Aorta (tissue), 5 donors: ENCODE measurements at places on chromosomes 16 and 17. TPM values are rescaled to one million over a fixed set of nuclear protein-coding genes. Genes with fewer than 3 reads are reported as not detected.

DNA sequence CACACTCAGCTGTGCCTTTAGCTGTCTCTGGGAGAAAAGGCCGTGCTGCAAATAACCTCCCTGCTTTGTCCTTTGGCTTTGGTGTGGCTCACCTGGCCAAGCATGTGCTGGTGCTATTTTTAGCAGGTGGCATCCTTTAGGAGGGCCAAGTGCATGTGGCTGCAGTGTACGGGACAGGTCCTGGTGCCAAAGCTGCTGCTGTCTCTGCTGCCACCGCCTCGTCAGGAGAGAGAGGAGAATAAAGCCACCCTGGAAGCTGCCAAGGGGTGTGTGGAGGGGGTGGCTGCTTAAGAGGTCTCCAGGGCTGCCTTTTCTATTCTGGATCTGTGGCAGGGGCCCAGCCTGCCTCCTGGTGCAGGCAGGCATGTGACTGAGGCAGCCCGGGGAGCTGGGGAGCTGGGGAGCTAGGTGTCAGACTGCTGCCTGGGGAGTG, 6.2 kb downstream of the AKAP1 start:
- peak; percentile 74 for DNase-seq

The CD300A gene
- 9.1 TPM for polyA plus RNA-seq

The KLHL10 gene
- 0.97 TPM for polyA plus RNA-seq

DNA sequence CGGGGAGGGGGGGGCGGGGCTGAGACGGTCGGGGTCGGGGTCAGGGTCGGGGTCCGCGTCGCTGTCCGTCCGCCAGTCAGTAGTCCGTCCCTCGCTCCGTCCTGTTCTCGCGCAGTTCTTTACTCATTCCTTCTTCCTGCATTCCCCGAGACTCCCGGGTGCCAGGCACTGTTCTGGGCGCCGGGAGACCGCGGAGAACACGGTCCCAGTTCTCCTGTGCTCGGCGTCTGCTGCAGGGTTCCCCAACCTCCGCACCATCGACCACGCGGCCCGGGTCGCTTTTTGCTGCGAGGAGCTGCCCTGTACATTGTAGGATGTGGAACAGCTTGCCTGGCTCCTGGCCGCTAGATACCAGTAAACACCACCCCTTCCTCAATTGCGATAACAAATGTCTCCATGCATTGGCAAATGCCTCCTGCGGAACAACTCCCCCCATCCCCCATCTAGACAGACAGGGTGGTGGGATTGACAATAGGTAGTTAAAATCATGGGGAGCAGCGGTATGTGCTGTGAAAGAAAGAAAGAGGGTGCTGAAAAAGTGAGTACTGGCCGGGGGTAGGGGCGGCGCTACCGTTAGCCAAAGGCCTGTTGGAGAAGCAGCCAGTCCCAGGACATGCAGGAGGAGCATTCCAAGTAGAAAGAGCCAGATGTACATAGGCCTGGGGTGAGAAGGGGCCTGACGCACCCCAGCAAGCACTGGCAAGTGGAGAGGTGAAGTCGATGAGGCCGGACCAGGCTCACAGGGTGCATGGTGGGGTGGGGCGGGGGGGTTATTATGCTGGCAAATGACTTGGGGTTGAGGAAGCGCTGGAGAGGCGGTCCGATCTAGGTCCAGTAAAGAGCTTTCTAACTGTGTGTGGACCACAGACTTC, 631 bp downstream of the TRAF7 start:
- DNase-seq = peak; percentile 78

The USP32 gene
- polyA plus RNA-seq = 9.1 TPM

DNA sequence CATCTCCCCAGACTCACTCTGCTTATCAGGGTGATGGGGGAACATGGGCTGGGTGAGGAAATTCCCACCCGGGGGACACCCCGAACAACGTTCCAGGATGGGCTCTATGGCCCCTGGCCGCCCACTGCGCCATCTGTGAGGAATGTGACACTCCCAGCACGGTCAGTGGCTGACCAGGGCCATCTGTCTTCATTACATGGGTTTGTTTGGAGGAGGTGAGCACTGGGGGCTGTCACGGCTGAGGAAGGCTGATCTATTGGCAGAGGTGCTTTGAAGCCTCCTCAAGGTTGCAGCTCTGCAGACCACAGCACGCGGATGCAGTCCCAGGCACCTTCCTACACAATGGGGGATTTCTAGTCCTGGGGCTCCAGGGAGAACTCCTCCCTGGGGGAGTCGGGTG, 214.1 kb upstream of the FOXF1 start:
- no peak for DNase-seq

- DNase-seq = no peak
Observed at GRCh38 chr16:81864646-81865382, 85.7 kb downstream of the PLCG2 start.

GRCh38 chr17:179781-180380, 1.6 kb downstream of the DOC2B start:
- no peak for DNase-seq

- DNase-seq = no peak
Observed at GRCh38 chr17:35046740-35047283, 16.7 kb downstream of the RFFL start.

- no peak for DNase-seq
Observed at GRCh38 chr17:9402590-9403199, 172.9 kb downstream of the STX8 start.

The NHERF1 gene
- polyA plus RNA-seq = 84.4 TPM

GRCh38 chr17:57634713-57635465, 110.2 kb downstream of the CCDC182 start:
- DNase-seq = no peak

DNA sequence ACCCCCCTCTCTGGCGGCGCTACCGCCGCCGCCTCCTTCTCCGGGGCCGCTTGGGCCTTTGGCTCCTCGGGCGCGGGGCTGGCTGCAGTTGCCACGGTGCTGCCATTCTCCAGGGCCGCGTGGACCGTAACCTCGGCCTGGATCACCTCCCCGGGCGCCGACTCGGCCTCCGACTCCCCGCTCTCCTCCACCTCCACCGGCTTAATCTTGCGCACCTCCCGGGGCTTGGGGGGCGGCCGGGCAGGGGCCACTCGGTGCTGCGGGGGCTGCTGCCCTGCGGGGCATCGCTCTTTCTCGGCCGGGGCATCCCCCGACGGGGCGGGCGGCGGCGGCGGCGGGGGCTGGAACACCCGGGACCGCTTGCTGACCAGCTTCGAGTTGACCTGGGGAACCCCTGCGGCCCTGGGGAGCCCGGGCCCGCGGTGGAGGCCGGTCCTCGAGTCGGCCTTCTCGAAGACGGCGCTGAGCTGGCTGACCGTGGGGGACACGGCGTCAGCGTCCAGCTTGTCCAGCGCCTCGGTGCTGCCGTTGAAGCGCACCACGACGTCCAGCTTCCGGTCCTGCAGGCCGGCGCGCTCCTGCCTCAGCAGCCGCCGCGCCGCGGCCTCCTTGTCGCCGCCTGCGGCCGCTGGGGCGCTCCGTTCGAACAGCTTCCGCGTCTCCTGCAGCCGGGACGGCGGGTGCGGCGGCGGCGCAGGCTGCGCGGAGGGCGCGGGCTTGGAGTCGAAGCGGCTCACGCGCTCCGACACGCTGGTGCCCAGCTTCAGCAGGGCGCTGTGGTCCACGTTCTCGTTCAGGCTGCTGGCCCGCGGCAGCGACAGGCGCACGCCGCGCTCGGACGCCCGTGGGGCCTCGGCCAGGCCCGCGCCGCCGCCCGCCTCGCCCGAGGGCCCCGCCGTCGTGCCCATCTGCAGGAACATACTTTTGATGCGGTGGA, 792 bp downstream of the PPP1R9B start:
- peak; percentile 87 for DNase-seq

DNA sequence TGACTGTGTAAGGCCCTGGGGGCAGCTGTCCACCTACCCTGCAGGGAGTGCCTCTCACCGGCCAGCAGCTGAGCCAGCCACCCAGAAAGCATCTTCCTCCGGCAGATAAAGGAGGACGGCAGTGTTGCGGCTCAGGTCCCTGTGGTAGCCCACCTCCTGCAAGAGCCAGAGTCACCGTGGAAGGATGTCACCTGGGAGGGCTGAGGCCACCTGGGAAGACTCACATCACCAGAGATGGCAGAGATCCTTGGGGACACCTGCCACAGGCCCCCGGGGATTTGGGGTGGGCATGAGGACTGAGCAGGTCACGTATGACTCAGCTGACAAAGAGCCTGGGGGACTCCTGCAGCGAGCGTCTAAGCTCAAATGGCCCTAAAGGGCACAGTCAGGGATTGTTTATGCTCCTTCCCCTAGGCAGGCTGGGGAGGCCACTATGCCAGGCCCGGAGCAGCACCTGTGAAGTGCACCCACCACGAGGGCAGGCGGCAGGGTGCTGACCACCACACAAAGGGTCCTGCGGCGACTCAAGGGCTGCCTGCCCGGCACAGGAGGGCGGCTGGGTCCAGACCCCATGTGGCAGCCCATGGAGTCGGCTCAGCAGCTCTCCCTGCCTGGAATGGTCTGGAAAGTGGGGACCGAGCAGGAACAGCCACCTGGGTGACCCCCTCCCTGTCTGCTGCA, 44.1 kb downstream of the TNFRSF13B start:
- DNase-seq = no peak

The ADAM11 gene
- polyA plus RNA-seq = 1.6 TPM

- DNase-seq = peak; percentile 62
Observed at GRCh38 chr16:70590722-70591415, 55.5 kb upstream of the IL34 start.

The C17orf50 gene
- not detected for polyA plus RNA-seq

The CACNA1H gene
- 10.7 TPM for polyA plus RNA-seq
